ENCODE measurements at places on chromosomes 3 and 15.

- no peak for DNase-seq
These were observed 4.2 kb downstream of the KLHL40 start for GRCh38 chr3:42689421-42690014.

GRCh38 chr3:71498543-71498942 is 85.0 kb downstream of the FOXP1 start:
- no peak for DNase-seq

- no peak for DNase-seq
These were observed 4.2 kb downstream of the RARRES1 start for GRCh38 chr3:158728061-158728377.

DNA sequence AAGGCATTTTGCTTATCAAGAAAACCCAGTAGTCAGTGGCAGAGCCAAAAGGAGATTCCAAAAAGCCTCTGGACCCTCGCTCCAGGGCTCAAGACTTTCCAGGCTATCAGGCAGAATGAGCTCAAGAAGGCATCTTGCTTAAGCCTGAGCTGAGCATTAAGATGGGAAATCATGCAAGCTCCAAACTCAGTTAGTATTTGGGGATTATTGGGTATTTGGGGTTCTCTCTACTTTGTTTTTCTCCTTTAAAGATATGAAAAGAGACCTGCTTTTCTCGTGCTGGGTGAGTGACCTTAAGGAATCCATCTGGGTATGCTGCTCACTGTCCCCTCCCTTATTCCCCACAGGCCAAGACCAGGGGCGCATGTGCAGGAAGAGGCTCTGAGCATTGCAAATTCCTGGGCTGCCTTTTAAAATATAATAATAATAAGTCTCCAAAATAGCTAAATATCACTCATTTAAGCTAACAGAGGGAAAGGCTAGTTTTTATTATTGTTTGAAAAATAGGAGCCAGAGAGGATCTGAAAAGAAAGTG is 75.4 kb upstream of the HACD2 start:
- DNase-seq: no peak

- no peak for DNase-seq
These were observed 109.9 kb upstream of the BCL6 start for GRCh38 chr3:187855131-187855530.

DNA sequence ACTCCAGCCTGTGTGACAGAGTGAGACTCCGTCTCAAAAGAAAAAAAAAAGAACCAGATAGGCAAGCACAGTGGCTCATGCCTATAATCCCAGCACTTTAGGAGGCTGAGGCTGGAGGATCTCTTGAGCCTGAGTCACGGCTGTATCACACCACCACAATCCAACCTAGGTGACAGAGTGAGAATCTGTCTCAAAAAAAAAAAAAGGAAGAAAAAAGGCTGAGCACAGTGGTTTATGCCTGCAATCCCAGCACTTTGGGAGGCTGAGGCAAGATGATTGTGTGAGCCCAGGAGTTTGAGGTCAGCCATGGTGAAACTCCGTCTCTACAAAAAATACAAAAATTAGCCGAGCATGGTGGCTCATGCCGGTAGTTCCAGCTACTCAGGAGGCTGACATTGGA is 5.6 kb upstream of the NICN1 start:
- no peak for DNase-seq

All from caudate nucleus (tissue), 63 donors.